ENCODE measurements at places on chromosomes 6 and 20.

GRCh38 chr6:73774311-73774774 lies 78.3 kb downstream of the CD109 start:
- no peak for DNase-seq

- DNase-seq = no peak
Measured at GRCh38 chr6:48113130-48113529, 2.1 kb upstream of the PTCHD4 start.

- no peak for DNase-seq
Measured at GRCh38 chr6:17130786-17131185, 28.9 kb downstream of the STMND1 start.

GRCh38 chr6:16621002-16621401 lies 140.3 kb downstream of the ATXN1 start:
- no peak for DNase-seq

DNA sequence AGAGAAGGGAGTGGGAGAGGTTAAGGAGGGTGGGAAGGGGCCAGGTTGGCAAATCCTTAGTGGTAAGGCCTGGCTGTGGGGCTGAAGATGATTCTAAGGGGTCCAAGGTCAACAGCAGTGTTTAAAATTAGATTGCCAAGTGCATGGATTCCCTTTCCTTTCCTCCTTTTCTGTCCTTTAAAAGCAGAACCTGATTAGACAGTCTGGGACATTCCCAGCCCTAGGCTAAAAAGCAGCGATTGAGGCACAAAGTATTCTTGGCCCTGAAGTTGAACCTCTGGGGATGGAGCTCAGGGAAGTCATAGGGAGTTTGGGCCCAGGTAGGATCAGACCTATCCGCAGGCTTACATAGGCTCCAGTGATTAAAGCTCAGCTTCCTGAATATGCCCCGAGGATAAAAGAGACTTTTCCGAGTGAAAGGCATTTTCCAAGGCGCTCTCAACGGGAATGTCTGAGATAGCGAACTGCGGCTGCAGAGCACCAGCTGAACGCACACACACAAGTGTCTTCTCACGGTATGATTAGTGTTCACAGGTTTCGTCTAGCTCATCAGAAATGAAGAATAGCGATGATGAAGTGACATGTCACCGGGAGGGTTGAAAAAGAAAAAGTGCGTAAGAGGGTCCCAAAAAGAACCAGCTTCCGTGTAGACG lies 787 bp upstream of the CARMIL1 start:
- DNase-seq = no peak

Measured in left hindlimb (tissue), 1 donor.